ENCODE measurements at places on chromosomes 7 and 10.

DNA sequence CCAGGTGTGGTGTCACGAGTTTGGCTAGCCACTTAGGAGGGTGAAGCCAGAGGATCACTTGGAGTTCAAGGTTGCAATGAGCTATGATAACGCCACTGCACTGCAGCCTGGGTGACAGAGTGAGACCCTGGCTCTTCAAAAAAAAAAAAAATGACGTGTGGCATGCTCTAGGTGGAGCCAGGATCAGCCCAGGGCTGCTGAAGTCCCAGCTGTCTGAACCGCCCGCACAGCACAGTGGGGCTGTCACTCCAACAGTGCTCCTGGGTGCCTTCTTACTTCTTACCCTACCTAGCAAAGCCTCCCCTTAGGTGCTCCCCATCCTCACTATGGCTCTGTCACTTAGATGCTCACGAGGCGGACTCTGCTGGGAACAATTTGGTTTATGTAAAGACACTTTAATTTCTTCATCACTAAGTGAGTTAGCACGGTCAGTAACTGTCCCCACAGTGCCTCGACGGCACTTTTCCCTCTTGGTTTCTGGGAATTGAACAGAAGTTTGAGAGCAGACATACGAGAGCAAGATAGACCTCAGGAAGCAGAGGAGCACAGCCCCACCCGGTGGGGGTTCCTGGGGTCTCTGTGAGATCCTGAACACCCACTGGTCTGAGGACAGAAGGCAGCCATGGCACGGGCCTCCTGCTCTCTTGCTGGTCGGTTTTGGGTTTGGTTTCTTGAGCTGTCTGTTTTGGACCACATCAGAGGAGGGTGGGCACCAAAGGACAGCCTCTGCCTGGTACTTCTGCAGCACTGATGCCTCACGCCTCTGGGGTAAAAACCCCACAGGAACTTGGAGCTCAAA lies 66.2 kb upstream of the BTBD16 start:
- DNase-seq, result no peak
- H3K4me3 ChIP-seq, result no peak overlapping the region
- peaks cover 16% of the 10 kb centered on the region for H3K4me1 ChIP-seq
- no peaks in the 10 kb centered on the region for H3K27me3 ChIP-seq
- H3K27ac ChIP-seq, result no peak overlapping the region
- peaks cover 73% of the 10 kb centered on the region for H3K36me3 ChIP-seq

GRCh38 chr7:2707481-2707880 lies 19.5 kb downstream of the AMZ1 start:
- no peak for DNase-seq
- H3K4me1 ChIP-seq, result no peaks in the 10 kb centered on the region
- no peaks in the 10 kb centered on the region for H3K27me3 ChIP-seq
- no peak overlapping the region for H3K4me3 ChIP-seq
- no peak overlapping the region for H3K27ac ChIP-seq
- H3K36me3 ChIP-seq, result no peaks in the 10 kb centered on the region

DNA sequence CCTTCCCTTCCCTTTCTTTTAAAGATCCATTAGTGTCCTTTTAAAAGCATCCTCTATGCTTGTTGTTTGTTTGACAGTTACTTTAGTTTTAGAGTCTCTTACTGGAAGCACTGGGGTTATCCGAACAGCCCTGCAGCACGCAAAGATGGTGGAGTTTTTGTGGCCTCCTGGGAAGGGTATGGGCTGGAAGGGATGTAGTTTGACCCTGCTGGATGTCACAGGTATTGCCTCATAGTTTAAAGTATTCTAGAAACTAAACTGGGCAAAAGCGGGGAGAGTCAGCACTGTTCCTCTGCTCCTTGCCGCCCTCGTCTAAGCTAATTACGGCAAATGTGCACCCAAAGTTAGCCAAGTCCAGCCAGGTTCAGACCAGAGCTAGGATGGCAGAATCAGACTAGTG lies 35.8 kb upstream of the GNAI1 start:
- no peaks in the 10 kb centered on the region for H3K36me3 ChIP-seq
- H3K27ac ChIP-seq, result no peak overlapping the region
- DNase-seq, result no peak
- no peak overlapping the region for H3K4me3 ChIP-seq
- no peaks in the 10 kb centered on the region for H3K27me3 ChIP-seq
- H3K4me1 ChIP-seq, result no peaks in the 10 kb centered on the region

- DNase-seq, result no peak
- H3K27me3 ChIP-seq, result no peaks in the 10 kb centered on the region
- H3K27ac ChIP-seq, result no peak overlapping the region
- no peaks in the 10 kb centered on the region for H3K4me1 ChIP-seq
- H3K36me3 ChIP-seq, result peaks cover 31% of the 10 kb centered on the region
Observed at GRCh38 chr7:94532676-94533075, 23.1 kb downstream of the CASD1 start.

GRCh38 chr7:33624215-33624614 lies 281.1 kb upstream of the BMPER start:
- no peak overlapping the region for H3K27ac ChIP-seq
- peaks cover 7% of the 10 kb centered on the region for H3K4me1 ChIP-seq
- DNase-seq, result no peak
- H3K36me3 ChIP-seq, result no peaks in the 10 kb centered on the region
- no peak overlapping the region for H3K4me3 ChIP-seq

Data from MCF 10A (cell line).